ENCODE measurements at places on chromosomes 5 and 9.

- no peak for DNase-seq
Measured at GRCh38 chr5:119286511-119287488, 69.0 kb upstream of the TNFAIP8 start.

DNA sequence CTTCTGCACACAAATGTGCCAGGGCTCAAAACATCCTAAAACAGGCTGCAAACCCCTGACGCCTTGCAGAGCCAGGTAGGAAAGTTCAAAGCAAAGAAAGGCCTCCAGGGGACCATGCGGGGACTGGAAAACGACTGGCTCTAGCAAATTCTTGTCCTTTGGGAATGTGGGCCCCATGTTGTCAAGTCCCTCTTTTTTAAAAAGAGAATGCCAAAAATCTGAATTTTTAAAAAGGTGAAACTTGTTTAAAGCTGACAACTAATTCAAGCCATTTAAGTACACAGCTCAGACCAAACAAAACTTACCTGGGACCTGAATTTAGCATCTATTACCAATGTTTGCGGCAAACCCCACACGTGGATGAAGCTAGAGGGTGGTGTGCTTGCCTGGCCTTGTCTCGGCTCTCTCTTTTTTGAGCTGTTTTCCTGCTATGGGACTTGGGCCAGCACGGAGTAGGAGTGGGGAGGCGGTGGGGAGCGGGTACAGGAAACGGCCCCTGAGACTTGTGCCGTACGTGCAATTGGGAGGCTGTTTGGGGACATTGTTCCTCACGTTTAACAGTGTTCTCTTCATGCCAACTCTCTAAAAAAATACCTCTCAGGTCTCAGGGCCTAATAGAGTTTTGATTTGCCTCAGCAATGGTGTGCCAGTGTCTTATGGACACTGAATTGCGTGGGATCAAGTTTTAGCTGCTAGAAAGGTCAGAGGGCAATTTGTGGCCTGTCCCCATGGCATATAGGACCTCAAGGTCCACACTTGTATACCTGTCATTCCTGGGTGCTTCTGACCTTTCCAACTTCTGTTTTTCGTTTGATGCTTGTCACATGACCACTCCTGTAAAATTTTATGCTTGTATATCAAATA, 15.1 kb upstream of the PHF19 start:
- no peak for DNase-seq

- no peak for DNase-seq
Measured at GRCh38 chr5:116292321-116292720, 207.5 kb downstream of the COMMD10 start.

GRCh38 chr9:131422241-131422792, 28.4 kb downstream of the PRRC2B start:
- DNase-seq = no peak

DNA sequence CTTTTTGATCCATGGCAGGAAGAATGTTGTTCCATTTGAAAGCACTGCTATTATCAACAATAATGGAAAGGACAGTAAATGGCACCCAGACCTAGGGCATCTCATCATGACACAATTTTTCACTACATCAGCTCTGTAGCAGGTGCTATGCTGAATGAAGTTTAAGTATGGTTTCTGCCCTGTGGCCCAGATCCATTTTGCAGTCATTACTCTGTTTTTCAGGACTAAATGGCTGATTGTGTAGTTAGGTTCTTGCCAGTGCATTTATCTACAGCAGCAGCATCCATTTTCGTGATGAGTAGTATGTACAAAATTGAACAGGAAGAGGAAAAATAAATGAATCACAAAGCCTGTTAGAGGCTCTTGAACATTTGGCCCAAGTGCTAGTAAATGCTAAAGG, 270.5 kb upstream of the CD180 start:
- DNase-seq = no peak

DNA sequence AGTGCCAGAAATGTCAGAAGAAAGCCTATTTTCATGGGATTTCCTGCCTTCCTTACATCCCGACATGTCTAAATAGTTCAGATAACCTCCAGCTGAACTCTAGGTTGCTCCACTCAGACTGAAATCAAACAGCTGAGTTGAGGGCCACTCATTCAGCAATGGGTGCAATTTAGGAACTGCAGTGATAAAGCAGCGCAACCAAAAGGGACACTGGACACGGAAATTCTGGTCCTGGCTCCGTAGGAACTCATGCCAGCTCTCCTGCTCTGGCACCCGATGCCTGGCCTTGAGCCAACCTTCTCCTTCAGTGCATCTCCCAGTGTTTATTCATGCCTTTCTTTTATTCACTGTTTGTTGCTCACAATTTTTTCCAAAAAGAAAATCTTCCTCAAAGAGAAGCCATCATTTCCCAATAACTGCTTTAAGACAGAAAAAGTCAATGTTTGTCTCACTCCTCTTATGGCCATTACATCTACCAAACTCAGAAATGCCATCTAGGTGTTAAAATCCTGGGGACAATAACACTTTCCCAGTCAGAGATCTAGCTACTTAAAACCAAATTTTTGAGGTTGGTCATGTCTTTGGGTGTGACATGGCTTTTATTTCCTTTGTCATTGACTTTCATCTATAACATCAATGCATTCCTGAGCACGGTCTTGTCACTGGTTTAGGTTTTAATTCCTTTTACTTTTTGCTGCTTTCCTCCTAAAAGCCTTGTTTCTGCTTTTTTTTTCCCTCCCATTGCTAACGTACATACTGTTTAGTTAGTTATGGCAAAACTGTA, 126.9 kb downstream of the PDE4D start:
- no peak for DNase-seq

- DNase-seq = no peak
Measured at GRCh38 chr5:9932770-9933169, 302.6 kb upstream of the TAS2R1 start.

DNA sequence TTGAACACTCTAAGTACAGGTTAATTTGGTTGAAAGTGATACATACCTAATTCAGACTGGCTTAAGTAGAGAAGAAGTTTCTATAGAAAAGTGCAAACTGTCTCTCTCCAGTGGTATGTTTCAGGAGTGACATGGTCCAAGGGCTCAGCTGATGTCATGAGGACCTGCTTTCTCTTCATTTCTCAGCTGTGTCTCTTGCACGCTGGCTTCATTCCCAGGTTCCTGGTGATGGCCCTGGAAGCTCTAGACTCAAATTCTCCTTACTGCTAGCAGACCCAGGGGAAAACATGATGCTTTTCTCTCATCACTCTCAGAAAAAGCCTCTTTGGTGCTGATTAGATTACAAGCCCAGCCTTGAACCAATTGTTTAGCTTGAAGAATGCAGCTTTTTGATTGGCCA, 211.9 kb upstream of the CLINT1 start:
- no peak for DNase-seq

DNA sequence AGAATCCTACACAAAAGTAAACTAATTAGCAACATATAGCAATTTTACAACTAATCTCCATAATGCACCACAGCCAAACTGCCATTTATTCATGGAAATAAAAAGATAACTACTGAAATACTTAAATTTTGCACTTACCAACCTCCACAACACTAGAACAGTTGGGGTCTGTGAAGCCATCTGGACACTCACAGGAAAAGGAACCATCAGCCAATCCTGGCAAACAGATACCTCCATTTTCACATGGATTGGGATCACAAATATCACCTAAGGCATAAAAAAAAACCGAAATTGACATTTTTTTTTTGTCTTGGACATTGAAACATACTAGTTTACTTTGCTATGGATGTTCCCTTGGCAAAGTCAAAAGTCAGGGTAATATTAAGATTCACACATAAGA, 130.7 kb downstream of the EDIL3 start:
- DNase-seq = no peak

- DNase-seq = no peak
Measured at GRCh38 chr5:85849411-85849810, 768.3 kb upstream of the COX7C start.

Data from GOT3 (cell line).